NCI-H2107 (cell line): ENCODE measurements at places on chromosomes 2 and 18.

DNA sequence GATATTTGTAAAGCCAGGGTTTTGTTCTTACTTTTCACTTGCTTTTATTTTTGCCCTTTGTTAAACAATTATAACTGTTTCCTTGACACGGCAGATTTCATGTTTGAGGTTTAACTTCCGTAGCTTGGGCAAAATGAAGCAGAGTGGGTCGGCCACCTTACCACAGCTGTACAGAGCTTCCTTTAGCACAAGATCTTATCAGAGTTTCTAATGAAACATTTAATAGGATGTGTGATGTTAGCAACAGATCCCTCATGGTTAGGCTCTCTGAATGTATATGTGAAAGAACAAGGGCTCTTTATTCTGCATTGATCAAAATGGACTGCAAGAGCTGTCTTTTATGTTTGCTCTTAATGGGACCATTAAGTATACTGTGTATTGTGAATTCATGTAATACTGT lies 22.3 kb downstream of the RNF125 start:
- DNase-seq, result no peak

GRCh38 chr2:121505005-121505404 lies 25.7 kb upstream of the RNU4ATAC start:
- DNase-seq, result no peak

DNA sequence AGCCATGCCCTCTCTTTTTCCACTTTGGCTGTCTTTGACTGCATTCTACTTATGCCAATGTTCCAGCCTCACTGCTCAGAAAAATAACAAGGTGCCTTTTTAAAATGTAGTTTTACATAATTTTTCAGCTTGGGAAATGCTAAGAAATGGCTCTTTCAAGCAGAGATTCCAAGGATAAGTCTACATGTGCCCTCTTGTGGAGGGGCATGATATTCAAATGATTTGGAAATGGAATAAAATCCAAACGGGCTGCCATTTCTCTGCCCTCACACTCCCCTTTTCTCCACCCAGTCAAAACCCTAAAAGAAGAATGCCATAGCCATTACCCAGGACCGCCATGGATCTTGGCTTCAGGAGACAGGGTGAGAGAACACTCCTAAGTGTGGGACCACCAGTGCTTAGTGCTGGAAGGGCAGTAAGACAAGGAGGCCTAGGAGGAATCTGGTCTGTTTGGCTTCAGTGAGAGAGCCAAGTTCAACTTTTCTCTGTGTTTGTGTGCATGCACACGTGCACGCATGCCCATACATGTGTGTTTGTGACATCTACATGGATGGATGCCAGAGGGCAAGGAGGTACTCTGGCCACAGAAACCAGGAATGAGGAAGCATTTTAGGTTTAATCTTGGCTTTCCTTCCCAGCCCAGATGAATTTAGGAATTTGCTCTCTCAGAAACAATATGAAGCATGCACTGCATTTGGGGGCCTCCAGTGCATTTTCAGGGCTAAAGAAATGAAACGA lies 174.0 kb upstream of the SLC14A2 start:
- DNase-seq, result no peak

DNA sequence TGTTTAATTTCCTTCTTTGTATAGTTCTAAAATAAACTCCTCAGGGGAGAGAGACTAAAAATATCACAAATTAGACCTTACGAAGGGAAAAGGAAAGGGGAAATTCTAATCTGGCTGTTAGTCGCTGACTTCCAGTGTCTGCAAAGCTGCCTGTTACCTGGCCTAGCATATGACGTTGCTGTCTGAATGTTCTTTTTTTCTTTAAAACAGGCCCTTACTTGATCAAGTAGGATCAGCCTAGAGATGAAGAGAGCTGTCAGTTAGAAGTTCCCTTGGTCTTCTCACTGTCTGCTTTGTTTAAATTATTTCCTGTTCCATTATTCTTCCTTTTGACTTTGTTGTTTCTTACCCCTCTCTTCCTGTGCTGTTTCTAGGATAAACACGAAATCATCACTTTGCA lies 11.2 kb downstream of the NCK2 start:
- DNase-seq, result no peak

DNA sequence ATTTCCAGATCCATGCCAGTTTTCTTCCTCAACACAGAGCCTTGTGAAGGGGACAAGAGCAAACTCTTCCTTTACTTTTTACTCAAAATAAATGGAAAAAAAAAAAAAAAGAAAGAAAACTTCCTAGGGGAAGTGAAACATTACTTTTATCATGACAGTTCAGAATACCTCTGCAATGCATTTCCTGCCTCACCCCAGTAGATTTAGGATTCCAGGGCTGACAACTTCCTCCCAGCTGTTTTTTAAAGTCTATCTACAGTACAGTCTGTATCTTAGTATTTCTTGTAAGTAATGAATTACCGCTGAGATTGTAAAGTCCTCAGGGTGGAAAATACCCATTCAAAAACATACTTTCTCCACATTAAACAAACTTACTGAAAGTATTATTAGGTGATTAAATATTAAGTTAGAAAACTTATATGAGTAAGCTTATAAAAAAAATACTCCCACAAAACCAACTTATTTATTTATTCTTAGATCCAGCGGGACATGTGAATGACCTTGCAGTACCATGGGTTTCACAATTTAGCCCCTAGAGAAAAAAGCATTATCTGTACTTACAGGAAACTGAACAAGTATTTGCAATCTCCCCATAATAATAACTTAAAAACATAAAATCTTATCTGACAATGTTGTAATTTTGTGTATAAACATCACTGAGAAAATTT lies 117.7 kb downstream of the RBMS1 start:
- DNase-seq, result no peak

DNA sequence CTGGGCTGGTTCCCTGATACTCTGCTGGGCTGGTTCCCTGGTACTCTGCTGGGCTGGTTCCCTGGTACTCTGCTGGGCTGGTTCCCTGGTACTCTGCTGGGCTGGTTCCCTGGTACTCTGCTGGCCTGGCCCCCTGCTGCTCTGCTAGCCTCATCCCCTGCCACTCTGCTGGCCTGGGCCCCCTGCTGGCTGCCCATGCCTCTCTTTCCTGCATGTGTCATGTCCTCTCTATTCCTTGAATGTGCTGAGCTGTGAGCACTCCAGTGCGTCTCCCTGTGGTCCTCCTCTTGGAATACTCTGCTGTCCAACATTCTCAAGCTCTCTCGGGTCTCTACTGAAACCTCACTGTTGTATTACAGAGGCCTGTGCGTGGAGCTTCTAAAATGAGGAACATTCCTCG lies 216.3 kb downstream of the RNF144A start:
- no peak for DNase-seq

DNA sequence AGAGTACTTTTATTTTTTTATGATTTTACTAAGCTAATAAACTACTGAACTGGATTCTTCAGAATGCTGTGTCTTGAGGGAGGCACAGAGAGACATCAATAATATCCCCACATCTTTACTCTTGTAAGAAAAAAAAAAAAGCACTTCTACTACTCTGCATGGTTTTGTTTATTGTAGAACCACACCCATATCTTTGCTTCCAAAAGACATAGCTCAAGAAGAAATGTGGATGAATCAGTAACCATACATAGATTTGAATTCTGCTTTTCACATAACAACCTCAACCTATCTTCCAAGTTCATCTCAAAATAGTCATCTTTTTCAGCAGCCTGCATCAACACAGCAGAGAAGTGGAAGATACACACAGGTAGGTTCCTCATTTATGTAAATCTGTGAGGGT lies 12.2 kb upstream of the COL5A2 start:
- no peak for DNase-seq

- no peak for DNase-seq
Observed at GRCh38 chr2:60560734-60561644, 7.5 kb upstream of the BCL11A start.

DNA sequence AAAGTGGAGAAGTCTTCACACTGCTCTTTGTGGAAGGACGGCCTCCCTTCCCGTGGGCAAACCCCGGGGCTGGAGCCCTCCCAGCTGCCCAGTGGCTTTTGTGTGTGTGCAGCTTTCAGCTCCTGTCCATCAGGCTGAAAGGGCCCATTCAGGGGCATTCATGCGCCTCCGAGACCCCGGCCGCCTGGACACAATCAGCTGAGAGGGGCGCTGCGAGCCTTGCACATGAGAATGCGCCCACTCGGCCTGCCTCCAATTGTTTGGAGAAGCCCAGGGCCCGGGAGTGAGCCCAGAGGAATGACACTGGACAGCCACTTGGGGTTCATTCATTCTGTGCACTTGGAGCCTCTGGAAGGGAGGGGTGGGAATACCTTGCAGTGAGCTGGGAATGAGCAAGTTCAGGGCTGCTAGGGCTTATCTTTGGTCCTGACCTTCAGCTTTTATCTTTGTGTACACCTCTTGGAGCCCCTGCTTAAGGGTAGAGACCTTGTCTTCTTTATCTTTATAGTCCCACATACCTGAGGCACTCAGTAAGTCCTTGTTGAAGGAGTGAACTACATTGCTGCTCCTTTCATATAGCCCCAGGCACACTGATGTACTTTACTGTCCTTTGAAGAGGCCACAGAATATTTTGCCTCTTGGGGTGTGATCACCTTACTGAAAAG lies 56.5 kb downstream of the TCF7L1 start:
- DNase-seq, result no peak

DNA sequence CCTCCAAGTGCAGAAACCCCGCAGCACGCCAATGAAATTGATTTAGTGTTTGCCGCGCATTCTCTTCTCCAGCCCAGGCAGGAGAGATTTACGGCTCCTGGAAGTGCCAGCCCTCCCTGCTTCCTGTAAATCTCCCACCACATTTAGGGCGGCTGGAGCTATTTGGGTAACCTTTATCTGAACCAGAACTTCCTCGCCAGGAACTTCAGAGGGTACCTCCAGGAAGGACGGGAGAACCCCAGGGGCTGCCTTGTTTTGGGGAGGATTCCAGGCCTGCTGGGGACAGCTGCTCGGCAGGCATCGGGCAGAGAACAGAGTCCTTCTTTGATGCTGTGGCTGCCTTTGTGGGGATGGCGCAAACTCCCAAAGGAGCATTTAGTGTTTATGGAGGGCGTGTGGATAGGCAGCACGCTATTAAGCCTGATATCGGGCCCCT lies 122.0 kb upstream of the MYCN start:
- DNase-seq, result no peak

DNA sequence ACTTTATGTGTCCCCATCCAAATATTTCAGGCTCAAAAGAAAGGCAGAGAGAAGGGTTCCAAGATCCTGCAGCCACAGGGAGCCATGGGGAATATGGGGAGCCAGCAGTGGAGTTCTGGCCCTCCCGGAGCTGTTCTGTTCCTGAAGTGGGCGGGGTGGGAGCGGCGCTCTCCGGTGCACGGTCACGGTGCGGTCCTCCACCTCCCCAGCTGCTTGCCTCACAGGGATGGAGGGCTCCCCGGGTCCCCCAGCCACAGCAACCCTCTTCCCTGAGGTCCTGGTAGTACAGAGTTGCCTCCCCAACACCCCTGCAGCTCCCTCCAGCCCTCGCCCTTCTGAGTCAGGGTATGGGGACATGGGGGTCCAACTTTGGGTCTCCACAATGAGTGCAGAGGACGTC lies 26.2 kb upstream of the SNED1 start:
- no peak for DNase-seq

DNA sequence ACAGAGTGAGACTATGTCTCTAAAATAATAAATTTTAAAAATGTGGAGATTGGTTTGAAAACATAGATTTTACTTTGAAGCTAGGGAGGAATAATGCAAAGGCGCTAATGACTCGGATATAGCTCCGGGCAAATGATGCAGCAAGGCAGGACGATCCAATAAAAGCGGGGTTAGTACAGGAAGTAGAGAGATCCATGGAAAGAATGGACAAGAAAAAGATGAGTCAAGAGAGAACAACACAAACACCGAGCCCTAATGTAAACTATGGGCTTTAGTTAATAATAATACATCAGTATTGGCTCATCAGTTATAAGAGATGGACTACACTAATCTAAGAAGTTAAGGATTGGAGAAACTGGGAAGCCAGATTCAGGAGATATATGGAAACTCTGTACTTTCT lies 74.5 kb downstream of the QPCT start:
- DNase-seq, result no peak

DNA sequence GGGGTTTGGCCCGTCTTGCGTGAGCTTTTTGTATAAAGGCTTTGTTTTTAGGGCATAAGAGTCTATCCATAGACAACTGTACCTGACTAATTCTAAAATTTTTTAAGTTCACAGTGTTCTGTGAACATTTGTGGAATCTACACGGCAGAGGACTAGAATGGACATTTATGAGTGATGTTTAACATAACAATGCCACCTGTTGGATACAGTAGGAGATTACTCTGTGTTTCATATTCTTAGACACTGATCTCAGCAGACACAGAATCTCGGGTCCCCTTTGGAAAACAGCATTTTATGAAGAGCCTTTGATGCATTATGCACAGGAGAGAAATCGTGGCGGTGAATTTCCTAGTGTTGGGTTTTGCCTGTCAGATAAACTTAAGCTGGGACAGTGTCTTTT lies 752.2 kb downstream of the DPP10 start:
- no peak for DNase-seq

DNA sequence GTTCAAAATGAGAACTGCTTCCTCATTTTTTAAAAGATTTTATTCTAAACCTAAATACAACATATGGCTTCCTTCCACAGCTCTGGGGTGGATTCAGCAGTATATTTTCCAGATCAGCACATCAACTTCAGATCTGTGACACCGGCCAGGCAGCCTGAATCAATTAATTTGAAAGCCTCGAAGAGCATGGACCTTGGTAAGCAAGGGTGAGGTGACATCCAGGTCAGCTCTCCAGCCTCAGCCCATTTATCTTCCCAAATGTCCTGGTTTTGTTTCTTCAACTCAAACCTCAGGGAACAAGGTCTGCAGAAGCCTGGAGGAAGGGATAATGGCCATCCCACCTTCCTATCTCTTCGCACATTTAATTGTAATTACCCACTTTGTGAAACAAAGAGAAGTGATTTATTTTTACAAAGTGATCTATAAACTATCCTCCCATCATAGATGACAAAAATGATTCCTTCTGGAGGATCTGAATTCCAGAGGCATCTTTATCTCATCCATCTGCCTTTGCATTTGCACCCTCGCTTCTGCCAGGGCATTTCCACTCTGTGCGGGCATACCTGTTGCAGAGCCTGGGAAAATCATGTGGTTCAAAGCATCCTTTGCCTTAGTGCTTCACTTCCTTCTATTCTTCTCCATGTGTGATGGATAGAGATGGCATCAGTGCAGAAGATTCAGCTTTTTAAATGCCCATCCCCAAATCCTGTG lies 489.0 kb upstream of the NRP2 start:
- no peak for DNase-seq

GRCh38 chr2:3005859-3006501 lies 371.6 kb downstream of the EIPR1 start:
- no peak for DNase-seq

DNA sequence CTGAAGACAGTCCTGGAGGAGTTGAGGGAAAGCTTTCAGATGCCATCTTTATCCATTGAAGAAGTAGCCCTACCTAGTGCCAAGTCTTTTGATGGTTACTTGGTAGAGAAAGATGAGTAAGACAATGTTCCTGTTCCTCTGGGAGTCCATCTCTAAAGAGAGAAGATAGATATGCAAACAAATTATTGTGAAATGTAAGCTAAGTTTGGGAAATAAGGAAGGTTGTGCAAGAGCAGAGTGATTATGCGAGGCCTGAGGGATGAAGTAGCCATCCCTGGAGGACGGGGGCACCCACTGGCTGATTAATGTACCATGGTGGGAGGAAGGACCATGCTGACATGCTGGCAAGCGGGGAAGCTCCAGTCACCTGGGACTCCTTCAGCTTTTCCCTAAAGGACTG lies 994 bp upstream of the DTNA start:
- no peak for DNase-seq

- no peak for DNase-seq
Observed at GRCh38 chr2:5756272-5756671, 64.1 kb downstream of the SOX11 start.
